ENCODE measurements at places on chromosomes 3 and 15.

DNA sequence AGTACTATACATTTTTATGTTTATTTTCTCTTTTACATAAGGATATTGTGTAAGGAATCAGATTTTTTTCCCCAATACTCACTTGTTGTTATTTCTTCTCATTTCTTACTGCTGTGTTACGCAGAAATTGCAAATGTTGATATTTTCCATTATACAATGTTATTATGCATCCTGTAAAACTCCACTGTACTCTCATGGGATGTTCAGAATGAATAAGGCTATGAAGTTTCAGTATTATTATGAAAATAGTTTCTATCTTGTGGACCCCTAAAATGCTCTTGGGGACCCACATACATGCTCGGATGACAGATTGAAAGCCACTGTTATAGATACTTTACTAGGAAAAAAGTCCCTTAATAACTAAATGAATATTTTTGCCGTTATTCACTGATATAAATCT is 329.4 kb downstream of the EPHA3 start:
- DNase-seq, result no peak

GRCh38 chr3:132659365-132660051 is at the start of gene ACAD11:
TSS of gene ACAD11 (minus strand) at chr3:132659809. CDS start at chr3:132659751, 58 bp downstream.
- peak; percentile 85 for DNase-seq

GRCh38 chr15:62099094-62099601 is 32.4 kb downstream of the C2CD4A start:
- peak; percentile 70 for DNase-seq

- no peak for DNase-seq
Observed at GRCh38 chr3:174529298-174529697, 329.8 kb upstream of the NAALADL2 start.

DNA sequence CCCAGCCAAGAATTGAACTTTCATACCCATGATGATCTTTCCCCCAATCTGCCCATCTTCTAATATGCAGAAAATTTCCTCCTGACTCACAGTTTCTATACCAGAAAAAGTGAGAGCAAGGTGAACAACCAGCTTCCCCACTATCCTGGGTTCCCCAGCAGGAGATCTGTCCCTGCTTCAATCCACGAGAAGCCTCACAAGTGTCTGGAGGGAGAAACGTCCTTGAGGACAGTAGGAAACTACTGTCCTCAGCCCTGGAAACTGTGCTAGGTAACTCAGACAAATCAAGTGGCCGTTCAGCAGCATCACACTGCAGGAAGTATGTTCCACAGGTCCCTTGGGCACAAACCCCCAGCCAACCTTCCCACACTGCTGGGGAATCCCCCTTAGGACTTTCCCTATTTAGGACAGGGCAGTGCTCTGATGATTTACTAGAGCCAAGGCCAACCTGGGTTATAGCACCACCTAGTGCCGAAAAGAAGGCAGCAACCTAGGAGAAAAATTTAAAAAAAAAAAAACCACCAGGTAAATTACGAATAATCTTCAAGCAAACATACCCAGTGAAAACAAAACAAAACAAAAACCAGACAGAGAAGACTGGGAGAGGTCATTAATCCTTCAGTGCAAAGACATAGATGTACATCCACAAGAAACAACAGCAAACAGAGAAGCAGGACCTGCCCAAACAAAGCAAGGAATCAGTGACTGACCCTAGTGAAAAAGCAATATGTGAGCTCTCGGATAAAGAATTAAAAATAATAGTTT is 36.0 kb downstream of the MORC1 start:
- peak; percentile 55 for DNase-seq

GRCh38 chr3:63817225-63817624 is 1.9 kb upstream of the C3orf49 start:
- DNase-seq, result no peak

- DNase-seq, result no peak
Observed at GRCh38 chr3:11138371-11138770, 15.9 kb upstream of the HRH1 start.

All from GM03348 (cell line).